ENCODE measurements at places on chromosomes 7 and 10.

DNA sequence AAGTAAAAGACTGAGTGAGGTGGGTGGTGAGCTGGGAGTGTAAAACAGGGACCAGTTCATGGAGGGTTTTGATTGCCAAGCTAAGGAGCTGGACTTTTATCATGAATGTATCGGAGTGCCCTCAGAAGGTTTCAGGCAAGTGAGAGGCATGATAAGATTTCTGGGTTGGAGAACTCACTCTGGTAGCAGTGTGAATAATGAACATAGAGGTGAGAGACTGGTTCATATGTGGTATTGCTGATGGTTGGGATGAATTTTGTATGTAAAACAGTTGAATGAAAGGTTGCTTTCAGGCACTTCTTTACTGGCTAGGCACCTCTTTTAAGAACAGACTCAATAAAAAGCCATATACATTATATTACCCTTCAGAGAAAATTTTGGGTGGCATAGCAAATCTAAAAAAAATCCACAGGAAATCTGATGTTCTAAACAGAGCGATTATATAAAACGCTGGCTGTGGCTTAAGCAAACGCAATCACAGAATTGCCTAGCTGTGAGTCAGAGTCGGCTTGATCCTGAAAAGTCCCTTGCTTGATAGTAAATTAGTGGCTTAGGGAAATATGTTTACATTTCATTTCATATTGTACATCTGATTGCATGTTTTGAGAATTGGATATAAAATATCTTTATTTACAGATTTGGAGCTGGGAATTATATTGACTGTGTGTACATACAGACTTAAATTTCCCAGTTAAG, 92.9 kb upstream of the HDAC9 start:
- no peak for DNase-seq

DNA sequence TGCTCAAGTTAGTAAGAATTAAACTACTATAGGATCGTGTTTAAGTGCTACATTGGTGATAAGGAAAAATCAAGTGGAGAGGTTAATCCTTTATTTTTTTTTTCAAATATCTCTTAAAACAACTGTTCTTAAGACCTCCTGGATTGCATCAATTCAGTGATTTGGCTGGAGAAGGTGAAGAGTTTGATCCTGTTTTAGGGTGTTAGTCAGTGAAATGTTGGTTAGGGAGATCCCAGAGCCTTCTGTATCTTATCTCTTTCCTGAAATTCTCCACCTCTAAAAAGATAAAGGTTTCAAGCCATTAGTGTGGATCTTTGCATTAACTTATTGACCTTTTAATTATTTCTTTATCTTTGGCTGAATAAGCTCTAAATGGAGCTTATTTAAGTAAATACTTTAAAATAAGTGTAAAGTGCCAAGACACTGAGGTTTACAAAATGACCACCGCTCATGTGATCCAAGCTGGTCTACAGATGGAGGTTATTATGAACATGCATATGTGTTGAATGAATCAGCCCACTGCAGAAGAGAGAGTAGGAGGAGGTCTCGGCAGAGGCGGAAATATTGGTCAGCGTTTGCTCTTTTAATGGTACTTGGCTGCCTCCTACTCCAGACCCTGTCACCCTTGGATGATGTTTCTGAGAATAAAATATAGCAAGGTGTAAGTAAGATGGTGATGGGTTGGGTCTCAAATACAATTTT, 51.8 kb upstream of the BMPER start:
- no peak for DNase-seq

DNA sequence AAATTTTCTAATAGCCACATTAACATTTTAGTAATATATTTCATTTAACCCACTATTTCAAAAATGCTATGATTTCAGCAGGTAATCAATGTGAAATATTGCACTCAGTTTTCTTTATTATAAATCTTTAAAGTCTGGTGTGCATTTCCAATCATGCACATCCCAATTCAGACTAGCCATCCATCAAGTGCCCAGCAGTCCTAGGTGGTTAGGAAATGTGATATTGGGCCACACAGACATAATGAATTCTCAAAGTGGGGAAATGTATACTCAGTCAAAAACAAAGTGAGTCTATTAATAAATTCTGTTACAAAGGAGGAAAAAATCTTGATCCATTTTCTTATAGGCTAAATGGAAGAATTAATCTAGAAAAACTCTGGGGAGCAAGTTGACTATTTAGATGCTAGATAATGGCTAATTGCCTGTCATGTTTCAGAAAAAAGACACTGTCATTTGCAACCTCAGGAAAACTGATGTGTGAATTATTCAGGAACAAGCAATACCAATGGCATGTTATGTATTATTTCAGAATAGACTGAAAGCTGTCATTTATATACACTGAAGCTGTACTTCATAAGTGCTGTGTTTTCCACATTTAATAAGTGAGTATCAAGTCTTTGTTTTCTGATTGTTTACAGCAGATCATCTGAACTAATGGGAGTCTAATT, 629.1 kb upstream of the ADARB2 start:
- no peak for DNase-seq

DNA sequence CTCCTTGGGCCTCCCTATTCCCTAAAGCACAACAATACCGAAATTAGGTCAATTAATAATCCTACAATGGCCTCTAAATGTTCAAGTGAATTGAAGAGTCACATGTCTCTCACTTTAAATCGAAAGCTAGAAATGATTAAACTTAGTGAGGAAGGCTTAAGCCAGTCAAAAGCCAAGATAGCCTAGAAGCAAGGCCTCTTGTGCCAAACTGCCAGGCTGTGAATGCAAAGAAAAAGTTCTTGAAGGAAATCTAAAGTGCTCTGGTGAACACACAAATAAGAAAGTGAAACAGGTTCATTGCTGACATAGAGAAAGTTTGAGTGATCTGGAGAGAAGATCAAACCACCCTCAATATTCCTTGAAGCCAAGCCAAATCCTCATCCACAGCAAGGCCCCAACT, 57.2 kb downstream of the SLC29A4 start:
- DNase-seq: no peak

GRCh38 chr10:100020886-100021253, 11.1 kb upstream of the DNMBP start:
- DNase-seq: no peak

- no peak for DNase-seq
Observed at GRCh38 chr10:113425541-113425951, 127.3 kb upstream of the HABP2 start.

DNA sequence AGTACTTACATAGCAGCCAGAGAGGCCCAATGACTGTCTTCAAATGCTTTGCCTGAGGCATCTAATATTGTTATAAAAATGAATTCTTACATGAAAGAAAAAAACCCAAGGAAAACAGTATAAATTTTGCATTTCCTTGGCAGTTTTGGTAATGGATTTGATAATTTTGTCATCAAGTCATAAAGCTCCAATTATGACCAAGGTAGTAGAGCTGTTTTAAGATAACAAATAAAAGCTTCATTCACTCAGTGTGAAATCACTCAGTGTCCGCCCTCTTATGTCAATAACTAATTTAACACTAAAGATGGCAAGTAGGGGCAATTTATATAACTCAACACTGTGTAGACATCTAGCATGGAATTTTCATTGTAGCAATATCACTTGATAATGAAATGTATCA, 193.9 kb downstream of the ANKRD7 start:
- DNase-seq: no peak

- DNase-seq: no peak
Observed at GRCh38 chr7:149455175-149455950, 5.5 kb downstream of the ZNF777 start.

GRCh38 chr7:1897076-1897860, 227.2 kb downstream of the ELFN1 start:
- DNase-seq: no peak

DNA sequence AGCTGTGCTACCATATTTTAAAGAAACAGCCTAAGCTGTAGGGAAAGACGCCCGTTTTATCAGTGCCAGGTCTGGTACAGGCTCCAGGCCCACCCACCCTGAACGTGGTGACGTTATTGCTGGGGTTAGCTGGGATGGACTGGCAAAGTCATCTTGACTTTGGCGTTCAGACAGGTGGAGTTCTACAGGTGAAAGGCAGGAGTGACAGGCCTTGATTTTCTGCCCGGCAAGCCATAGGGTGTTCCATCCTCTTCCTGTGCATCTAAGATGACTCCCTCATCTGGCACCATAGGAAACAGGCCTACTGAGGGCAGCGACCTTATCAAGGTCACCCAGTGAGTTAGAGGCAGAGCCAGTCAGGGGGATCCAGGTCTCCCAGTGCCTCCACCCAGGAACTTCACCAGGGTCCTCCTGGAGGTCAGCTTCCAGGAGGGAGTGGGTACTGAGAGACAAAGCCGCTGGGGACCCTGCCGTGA, 41.6 kb downstream of the HK1 start:
- DNase-seq: no peak

GRCh38 chr7:87926581-87927461, 7.2 kb upstream of the ADAM22 start:
- no peak for DNase-seq

- DNase-seq: no peak
Observed at GRCh38 chr10:76357726-76358415, 926.4 kb downstream of the LRMDA start.

- no peak for DNase-seq
Observed at GRCh38 chr7:149784251-149784608, 10.8 kb upstream of the ZNF467 start.

DNA sequence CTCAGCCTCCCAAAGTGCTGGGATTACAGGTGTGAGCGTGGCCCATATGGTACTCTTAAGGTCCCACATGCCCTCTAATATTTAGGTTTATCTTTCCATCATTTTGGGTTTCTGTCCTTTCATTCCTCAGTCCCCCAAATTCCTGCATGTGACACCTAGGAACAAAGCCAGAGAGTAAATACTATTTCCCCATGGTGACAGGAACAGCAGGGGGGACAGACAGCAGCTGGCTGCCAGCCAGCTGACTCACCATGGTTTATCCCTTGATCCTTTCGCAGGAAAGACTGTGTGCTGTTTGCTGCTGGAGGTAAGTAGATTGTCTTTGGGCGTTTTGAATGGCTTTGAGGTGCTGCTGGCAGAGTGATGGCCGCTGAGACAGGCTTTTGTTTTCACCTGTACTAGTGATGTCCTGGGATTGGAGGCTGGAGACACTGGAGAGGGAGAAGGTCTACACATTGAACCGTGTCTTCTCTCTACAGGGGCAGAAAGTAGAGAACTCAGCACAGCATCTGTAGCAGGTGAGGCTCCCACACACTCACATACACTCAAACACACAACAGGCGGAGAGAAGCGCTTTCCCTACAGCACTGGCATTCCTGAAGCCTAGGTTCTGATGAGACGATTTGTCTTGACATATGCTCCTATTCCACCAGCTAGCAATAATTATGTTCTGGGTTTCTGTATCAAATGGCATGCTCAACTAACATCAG, 83.7 kb upstream of the EFCAB10 start:
- DNase-seq: no peak

DNA sequence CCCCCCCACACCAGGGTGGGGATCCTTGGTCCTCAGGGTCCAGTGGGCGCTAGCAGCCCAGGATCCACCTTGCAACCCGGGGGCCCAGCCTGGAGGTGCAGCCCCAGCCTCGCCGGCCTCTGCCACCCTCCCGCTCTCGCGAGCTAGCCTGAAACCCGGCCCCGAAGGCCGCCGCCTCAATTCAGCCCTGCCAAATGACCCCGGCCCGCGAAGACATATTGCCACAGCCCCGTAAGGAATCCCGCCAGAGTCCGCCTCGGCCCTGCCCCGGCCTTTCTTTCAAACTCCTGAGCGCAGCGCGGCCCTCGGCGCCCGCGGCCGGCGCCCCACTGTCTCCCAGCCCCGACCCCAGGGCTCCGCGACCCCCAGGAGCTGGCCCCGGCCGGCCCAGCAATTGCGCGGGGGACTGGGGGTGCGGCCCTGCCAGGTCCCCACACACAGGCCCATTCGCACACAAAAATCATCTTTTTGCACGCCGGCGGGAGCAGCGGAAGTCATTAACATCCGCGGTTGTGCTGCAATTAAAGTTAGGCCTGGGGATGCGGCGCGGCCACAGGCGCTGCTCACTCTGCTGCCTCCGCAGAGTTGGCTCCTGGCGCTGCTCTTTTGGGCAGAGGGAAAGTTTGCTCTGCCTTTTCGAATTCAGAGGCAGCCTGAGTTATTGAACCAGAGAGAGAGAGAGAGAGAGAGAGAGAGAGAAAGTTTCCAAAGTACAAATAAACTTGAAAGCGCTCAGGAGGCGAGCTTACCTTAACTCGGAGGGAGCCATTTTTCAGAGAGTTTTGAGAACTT, 4.0 kb downstream of the HOXA5 start:
- DNase-seq: no peak

DNA sequence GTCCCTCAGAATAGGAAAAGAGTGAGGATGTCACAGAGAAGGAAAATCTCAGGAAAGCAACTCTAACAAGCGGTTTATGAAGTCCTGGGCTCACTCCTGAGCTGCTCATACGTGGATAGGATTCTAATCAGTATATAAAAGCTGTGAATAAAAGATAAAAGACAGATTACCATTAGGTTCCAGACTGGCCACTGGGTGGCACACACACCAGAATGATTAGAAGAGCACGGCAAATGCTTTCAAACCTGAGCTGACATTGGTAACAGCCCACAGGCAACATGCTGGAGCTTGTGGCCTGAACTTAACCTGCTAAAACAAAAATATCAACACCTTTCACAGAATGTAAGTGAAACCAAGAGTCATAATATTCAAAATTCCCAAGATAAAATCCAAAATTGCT, 370.8 kb downstream of the GRID1 start:
- peak; percentile 5 for DNase-seq

GRCh38 chr7:123633553-123633952, 22.1 kb upstream of the LMOD2 start:
- DNase-seq: no peak

- DNase-seq: peak; percentile 1
Observed at GRCh38 chr7:133253519-133253875, 619 bp downstream of the EXOC4 start.

- no peak for DNase-seq
Observed at GRCh38 chr10:92574548-92575261, 812 bp upstream of the IDE start.

DNA sequence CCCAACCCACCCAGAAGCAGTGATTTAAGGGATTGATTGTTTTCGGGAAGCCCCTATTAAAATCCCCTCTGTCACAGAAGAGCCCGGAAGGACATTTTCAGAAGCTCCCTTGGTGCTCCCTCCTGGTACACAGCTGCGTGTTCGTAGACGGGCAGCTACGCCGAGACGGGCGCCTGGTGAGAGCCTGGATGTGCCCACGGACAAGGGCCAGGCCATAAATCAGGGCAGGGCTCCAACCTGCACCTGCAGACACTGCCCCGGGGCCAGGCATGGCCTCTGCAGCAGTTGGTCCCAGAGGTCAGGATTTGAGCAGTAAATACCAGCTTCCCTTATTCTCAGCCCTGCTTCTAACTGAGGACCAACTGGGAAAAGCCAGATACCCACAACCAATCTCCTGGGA, 106.8 kb downstream of the PAXIP1 start:
- no peak for DNase-seq
